Endothelial cell (in vitro differentiated cells): ENCODE measurements at places on chromosomes 12 and 14.
A peak's percentile ranks its signal among the peaks of the same experiment; 100 is the strongest.

- peaks cover 2% of the 10 kb centered on the region for H3K27me3 ChIP-seq
- DNase-seq, result no peak
- H3K4me1 ChIP-seq, result peaks cover 15% of the 10 kb centered on the region
- H3K4me3 ChIP-seq, result no peak overlapping the region
Observed at GRCh38 chr14:49297102-49297501, 289.1 kb downstream of the RPS29 start.

DNA sequence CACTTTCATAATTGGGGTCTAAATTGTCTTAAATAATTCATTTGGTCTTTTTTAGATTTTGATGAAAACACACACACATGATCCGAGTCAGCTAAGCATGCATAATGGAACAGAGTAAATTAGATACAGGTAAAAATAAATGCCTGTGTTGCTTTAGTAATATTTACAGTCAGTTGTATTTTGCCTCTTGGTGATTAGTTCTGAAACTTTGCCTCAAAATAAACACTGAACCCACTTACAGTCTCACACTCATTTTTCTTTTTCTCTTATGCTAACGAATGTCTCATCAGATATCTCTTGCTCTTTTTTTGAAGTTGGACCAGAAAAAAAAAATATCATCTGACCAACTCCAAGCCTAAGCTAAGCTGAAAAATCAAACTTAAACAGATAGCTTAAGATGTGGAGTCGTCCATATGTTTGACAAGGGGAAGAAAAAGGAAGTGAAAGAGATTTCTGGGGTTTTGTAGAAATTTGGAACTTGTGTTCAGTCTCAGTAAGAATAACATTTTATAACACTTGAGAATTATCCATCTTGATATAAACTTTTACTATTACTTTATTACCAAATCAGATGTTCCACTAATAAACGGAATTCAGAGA is 592.5 kb downstream of the RPL10L start:
- no peaks in the 10 kb centered on the region for H3K27me3 ChIP-seq
- no peak overlapping the region for H3K4me3 ChIP-seq
- H3K4me1 ChIP-seq, result no peaks in the 10 kb centered on the region
- H3K36me3 ChIP-seq, result no peaks in the 10 kb centered on the region
- no peak for DNase-seq

DNA sequence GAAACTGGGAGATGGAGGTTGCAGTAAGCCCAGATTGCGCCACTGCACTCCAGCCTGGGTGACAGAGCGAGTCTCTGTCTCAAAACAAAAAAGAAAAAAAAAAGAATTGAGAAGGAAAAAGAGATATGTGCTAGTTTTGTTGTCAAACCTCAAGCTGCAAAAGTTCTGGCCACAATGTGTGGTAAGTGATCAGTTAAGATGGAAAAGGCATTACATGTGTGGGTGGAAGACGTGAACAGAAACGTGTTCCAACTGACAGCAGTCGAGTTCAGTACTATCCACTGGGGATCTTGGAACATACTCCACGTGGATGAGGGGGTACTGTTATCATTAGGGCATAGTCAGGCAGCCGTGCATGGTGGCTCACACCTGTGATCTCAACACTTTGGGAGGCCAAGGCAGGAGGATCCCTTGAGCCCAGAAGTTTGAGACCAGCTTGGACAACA is 17.3 kb downstream of the GPR68 start:
- H3K27me3 ChIP-seq, result peaks cover 16% of the 10 kb centered on the region
- DNase-seq, result no peak
- peaks cover 74% of the 10 kb centered on the region for H3K4me1 ChIP-seq
- H3K27ac ChIP-seq, result peak overlapping the region; percentile 57
- H3K4me3 ChIP-seq, result no peak overlapping the region
- H3K36me3 ChIP-seq, result peaks cover 45% of the 10 kb centered on the region

DNA sequence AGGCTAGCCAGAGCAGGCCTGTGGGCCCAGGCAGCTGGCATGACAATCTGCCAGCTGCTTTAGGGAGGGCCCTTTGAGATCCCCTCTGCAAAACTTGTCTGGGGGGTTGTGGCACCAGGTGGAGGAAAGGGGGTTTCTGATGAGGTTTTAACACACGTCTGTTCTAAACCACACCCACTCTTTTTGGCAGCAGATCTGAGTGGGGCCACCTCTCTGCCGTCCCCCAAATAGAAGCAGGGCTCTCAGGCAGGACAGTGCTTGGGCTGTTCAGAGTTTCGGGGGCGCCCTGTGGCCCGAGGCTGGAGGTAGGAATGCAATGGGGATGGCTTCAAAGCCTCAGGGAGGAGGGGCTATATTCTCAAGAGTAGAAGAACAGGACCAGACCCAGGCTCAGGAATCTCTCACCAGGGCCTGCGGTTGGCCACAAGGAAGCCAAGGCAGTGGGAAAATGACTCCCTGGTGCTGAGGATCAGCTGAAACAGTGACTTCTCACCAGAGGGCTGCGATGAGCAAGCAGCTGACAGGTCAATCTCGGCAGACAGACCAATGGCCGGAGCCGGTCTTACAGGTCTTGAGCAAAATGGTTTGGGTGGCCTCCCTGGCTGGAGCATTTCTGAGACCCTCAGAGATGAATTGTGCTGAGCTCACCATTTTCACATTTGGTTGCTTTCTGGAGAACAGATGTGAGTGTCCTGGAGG is 1.5 kb upstream of the KRT5 start:
- H3K4me1 ChIP-seq, result no peaks in the 10 kb centered on the region
- H3K27me3 ChIP-seq, result no peaks in the 10 kb centered on the region
- H3K4me3 ChIP-seq, result no peak overlapping the region
- no peak overlapping the region for H3K27ac ChIP-seq

GRCh38 chr12:49187184-49187583 is 1.7 kb downstream of the TUBA1A start:
- H3K27ac ChIP-seq, result peak overlapping the region; percentile 99
- H3K4me3 ChIP-seq, result peak overlapping the region; percentile 99
- DNase-seq, result no peak
- peaks cover 24% of the 10 kb centered on the region for H3K27me3 ChIP-seq
- peaks cover 19% of the 10 kb centered on the region for H3K4me1 ChIP-seq
- peaks cover 46% of the 10 kb centered on the region for H3K36me3 ChIP-seq

DNA sequence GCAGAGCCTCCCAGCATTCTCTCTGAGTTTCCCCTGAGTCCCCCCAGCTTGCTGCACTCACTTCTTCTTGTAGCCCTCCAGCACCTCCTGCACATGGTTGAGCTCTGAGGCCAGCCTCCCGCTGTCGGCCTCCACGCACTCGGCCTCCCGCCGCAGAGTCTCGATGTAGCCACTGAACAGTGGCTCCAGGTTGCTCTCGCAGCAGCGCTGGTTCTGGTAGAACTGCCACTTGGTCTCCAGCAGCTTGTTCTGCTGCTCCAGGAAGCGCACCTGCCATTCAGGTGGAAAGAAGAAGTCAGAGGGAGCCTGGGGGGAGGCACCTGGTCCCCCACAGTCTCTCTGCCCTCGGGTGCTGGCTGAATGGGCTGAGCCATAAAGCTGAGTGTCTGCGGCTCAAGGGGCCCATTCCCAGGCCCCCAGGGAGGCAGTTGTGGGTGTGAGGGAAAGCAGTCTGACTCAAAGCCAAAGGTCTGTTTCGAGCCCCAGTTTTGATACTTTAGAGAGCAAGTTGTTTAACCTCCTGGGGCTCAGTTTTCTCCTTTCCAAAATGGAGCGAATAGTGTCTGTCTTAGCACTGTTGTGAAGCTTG is 2.3 kb downstream of the KRT85 start:
- no peak overlapping the region for H3K4me3 ChIP-seq
- DNase-seq, result no peak
- H3K27ac ChIP-seq, result no peak overlapping the region
- H3K4me1 ChIP-seq, result no peaks in the 10 kb centered on the region
- H3K27me3 ChIP-seq, result peaks cover 7% of the 10 kb centered on the region

- no peak overlapping the region for H3K27ac ChIP-seq
- DNase-seq, result no peak
- H3K4me1 ChIP-seq, result peaks cover 11% of the 10 kb centered on the region
- no peaks in the 10 kb centered on the region for H3K27me3 ChIP-seq
Observed at GRCh38 chr14:53938136-53938837, 18.3 kb downstream of the BMP4 start.

DNA sequence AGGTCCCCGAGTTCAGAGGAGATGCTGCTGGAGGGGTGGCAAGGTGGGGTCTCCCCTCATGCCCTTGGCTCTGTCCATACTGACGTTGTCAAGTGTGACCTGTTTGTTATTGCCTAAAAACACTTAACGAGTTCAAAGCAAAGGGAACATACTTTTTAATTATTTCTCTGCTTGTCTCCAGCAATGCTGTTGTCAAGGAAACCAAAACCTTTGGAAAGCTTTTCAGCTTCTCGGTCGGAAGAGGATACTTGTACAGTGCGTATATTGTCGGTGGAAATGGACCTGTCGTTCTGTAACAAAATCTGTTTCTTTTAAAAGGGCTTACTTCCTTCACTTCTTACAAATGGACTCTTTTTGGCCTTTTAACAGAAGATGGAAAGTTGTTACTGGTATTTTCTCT is 73.9 kb downstream of the SLC25A47 start:
- H3K27me3 ChIP-seq, result no peaks in the 10 kb centered on the region
- peaks cover 6% of the 10 kb centered on the region for H3K4me1 ChIP-seq
- H3K27ac ChIP-seq, result no peak overlapping the region
- no peak for DNase-seq
- no peaks in the 10 kb centered on the region for H3K36me3 ChIP-seq
- H3K4me3 ChIP-seq, result no peak overlapping the region

- peaks cover 23% of the 10 kb centered on the region for H3K27me3 ChIP-seq
- H3K27ac ChIP-seq, result peak overlapping the region; percentile 48
- peaks cover 38% of the 10 kb centered on the region for H3K4me1 ChIP-seq
- no peak for DNase-seq
- no peaks in the 10 kb centered on the region for H3K36me3 ChIP-seq
- H3K4me3 ChIP-seq, result no peak overlapping the region
Observed at GRCh38 chr14:105161309-105161708, 7.3 kb downstream of the JAG2 start.

- no peak overlapping the region for H3K27ac ChIP-seq
- no peak for DNase-seq
- H3K4me1 ChIP-seq, result peaks cover 14% of the 10 kb centered on the region
- H3K27me3 ChIP-seq, result no peaks in the 10 kb centered on the region
- no peak overlapping the region for H3K4me3 ChIP-seq
Observed at GRCh38 chr12:47207829-47208248, 128.1 kb upstream of the AMIGO2 start.

GRCh38 chr12:104581005-104581570 is 124.3 kb downstream of the CHST11 start:
- H3K36me3 ChIP-seq, result no peaks in the 10 kb centered on the region
- no peaks in the 10 kb centered on the region for H3K27me3 ChIP-seq
- H3K4me3 ChIP-seq, result no peak overlapping the region
- DNase-seq, result no peak

GRCh38 chr12:89844539-89844938 is 135.9 kb upstream of the ATP2B1 start:
- no peaks in the 10 kb centered on the region for H3K36me3 ChIP-seq
- DNase-seq, result no peak
- no peak overlapping the region for H3K4me3 ChIP-seq
- H3K27ac ChIP-seq, result no peak overlapping the region

DNA sequence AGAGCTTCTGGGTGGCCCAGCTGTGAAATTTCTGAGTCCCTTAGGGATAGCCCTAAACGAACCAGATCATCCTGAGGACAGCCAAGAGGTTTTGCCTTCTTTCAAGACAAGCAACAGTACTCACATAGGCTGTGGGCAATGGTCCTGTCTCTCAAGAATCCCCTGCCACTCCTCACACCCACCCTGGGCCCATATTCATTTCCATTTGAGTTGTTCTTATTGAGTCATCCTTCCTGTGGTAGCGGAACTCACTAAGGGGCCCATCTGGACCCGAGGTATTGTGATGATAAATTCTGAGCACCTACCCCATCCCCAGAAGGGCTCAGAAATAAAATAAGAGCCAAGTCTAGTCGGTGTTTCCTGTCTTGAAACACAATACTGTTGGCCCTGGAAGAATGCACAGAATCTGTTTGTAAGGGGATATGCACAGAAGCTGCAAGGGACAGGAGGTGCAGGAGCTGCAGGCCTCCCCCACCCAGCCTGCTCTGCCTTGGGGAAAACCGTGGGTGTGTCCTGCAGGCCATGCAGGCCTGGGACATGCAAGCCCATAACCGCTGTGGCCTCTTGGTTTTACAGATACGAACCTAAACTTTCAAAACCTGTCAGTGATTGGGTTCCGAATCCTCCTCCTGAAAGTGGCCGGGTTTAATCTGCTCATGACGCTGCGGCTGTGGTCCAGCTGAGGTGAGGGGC is 38.9 kb downstream of the DAD1 start:
- H3K4me1 ChIP-seq, result peaks cover 74% of the 10 kb centered on the region
- no peak for DNase-seq
- no peaks in the 10 kb centered on the region for H3K36me3 ChIP-seq
- peak overlapping the region; percentile 86 for H3K27ac ChIP-seq

DNA sequence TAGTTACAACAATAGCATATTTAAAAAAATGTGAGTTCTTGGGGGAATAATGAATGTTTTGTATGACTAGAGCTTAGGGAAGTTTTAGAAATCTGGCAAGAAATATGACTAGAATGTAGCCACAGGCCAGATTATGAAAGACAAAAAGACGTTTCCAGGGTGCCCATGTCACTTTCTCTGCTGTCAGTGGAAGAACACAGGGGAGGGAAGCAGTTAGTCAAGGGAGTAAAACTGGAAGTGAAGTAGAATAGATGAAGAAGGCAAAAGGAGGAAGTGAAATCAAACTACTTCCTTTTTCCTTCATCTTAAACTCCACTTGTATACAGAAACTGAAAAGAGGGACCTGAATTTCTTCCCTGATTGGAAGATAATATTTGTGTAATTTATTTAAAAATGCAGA is 81.2 kb upstream of the ATP2B1 start:
- H3K27ac ChIP-seq, result peak overlapping the region; percentile 7
- no peak overlapping the region for H3K4me3 ChIP-seq
- DNase-seq, result no peak
- H3K4me1 ChIP-seq, result no peaks in the 10 kb centered on the region
- H3K36me3 ChIP-seq, result peaks cover 10% of the 10 kb centered on the region

GRCh38 chr12:85423947-85424346 is 143.9 kb downstream of the ALX1 start:
- no peaks in the 10 kb centered on the region for H3K36me3 ChIP-seq
- H3K27ac ChIP-seq, result no peak overlapping the region
- no peaks in the 10 kb centered on the region for H3K4me1 ChIP-seq

DNA sequence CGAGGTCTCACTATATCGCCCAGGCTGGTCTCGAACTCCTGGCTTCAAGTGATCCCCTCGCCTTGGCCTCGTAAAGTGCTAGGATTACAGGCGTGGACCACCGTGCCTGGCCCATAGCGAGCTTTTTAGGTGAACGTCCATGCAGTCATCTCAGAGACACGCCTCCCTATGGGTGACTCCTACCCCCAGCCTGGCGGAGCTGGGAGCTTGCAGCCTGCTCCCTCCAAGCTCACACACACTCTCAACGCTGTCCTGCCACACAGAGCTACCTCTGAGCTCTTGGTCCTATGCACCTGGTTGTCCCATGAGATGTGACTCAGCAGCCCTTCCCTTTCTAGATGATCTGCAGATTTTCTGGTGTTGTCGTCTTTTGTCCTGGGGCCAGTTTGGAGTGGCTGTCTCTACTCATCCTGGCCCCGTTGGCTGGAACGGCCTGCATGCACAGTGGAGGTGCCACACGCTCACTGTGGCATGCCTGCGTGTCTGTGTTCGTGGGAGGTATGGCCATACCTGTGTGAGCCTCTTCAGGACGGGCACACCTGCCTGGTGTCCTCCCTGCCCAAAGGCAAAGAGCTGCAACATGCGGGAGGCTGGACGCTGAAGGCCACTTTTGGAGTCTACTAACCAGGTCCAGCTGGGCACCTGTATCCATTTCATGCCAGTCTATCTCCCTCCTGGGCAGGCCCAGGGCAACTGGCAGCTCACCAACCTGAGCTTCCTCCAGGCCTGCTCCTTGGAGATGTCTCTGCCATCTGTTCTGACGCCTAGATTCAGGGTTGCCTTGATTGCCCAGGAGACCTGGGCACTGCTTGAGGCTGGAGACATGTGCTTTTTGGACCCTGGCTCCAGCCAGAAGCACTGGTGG is 18.1 kb downstream of the CABP1 start:
- H3K4me1 ChIP-seq, result no peaks in the 10 kb centered on the region
- peaks cover 2% of the 10 kb centered on the region for H3K27me3 ChIP-seq
- H3K36me3 ChIP-seq, result no peaks in the 10 kb centered on the region
- no peak overlapping the region for H3K4me3 ChIP-seq
- H3K27ac ChIP-seq, result no peak overlapping the region
